ENCODE measurements at places on chromosomes 7 and 10.

DNA sequence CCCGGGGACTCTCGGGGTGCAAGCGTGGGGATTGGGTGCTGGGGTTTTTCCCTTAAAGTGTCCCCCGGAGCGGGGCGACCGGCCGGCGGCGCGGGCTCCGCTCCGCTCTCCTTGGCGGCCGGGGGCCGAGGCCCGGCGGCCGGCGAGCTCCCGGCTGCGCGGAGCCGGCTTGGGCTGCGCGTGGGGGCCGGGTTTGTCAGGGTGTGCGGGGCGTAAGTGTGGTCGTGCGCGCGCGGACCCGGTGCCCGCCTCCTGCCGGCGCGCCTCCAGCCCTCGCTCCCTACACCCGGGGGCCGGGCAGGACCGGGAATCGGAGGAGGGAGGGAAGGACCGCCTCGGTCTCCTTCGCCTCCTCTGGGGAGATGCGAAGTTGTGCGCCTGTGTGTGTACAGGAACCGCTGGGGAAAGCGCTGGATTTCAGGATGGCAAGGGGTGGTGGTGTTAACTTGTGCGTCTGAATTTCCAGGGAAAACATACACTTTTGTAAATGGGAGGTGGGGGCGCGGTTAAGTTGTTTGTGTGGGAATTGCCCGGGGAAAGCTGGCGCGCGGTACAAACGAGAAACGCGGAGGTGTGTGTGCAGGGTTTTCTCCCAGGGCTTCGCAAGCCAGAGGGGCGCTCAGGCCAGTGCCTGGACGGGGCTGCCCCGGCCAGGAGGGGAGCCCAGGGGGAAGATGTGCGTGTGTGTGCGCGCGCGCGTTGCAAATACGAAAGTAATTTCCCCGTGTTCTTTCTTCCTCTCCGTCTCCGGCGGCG is 737 bp downstream of the ZMIZ1 start:
- peak; percentile 75 for DNase-seq

GRCh38 chr10:77261146-77261545 is 376.5 kb downstream of the KCNMA1 start:
- DNase-seq: no peak

- no peak for DNase-seq
Observed at GRCh38 chr10:124339119-124340032, 79.3 kb downstream of the OAT start.

DNA sequence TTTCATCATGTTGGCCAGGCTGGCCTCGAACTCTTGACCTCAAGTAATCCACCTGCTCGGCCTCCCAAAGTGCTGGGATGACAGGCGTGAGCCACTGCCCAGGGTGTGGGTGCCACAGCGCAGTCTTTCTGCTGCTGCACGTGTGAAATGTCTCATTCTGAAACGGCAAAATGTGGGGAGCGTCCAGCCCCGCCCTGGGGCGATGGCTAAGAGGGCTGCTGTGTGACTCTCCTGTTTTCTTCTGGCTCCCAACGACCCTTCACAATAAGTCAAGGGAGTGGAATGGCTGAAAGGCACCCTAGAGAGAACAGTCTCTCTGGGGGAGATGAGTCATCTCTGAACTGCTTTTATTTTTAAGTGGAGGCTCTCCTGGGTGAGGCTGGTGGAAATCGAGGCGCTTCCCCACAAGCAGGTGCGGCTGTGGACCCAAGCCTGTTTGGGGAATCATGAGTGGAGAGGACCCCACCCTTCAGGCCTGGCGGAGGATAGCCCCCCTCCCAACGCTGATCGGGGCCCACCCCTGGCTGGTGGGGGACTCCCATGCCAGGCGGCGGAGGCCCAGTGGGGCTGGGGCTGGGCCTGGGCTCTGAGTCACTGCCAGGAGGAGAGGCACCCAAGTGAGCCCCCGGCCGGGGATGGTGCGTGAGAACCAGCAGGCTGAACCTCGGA is 18.0 kb downstream of the ADAP1 start:
- no peak for DNase-seq

DNA sequence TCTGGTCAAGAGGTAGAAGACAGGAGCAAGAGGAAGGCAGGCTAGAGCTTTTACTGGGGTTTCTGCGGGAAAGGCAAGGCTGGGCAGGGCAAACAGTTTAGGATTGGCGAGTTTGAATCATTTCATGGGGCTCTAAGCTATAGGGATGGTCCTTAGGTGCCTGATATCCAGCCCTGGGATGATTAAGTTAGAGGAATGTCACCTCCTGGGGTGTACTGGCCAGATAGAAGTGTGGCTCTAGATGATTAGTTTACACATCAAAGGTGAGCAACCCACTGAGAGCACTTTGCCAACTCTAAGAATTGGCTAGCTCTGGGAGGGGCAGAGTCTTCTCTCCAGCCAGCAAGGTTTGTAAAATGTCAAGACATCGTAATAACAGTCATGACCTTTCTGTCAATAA is 52.4 kb downstream of the ZNF365 start:
- no peak for DNase-seq

- DNase-seq: no peak
Observed at GRCh38 chr7:13803134-13803533, 186.3 kb downstream of the ETV1 start.

- no peak for DNase-seq
Observed at GRCh38 chr7:51518646-51519045, 202.0 kb upstream of the COBL start.

- DNase-seq: peak; percentile 84
Observed at GRCh38 chr10:103668351-103669242, 175.1 kb downstream of the NEURL1 start.

- no peak for DNase-seq
Observed at GRCh38 chr10:110138197-110138812, 69.1 kb upstream of the MXI1 start.

GRCh38 chr10:53573498-53573897 is 800.9 kb upstream of the MBL2 start:
- DNase-seq: no peak

DNA sequence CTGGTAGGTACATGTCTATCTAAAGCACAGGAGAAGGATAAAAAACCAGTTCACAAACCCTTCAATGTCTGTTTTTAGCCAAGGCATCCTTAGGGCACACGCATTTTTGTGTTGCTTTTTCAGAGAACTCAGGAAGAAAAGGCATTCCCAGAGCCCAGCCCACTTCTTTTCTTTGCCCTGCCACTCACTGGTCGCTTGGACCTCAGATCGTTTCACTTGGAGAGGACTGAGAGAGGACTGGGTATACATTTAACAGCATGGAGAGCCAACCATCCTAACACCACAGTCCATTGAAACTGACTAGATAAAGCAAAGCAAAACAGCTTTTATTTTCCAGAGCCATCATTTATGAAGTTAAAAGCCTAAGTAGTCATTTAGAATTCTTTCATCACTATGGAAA is 194.2 kb downstream of the CAMK1D start:
- no peak for DNase-seq

DNA sequence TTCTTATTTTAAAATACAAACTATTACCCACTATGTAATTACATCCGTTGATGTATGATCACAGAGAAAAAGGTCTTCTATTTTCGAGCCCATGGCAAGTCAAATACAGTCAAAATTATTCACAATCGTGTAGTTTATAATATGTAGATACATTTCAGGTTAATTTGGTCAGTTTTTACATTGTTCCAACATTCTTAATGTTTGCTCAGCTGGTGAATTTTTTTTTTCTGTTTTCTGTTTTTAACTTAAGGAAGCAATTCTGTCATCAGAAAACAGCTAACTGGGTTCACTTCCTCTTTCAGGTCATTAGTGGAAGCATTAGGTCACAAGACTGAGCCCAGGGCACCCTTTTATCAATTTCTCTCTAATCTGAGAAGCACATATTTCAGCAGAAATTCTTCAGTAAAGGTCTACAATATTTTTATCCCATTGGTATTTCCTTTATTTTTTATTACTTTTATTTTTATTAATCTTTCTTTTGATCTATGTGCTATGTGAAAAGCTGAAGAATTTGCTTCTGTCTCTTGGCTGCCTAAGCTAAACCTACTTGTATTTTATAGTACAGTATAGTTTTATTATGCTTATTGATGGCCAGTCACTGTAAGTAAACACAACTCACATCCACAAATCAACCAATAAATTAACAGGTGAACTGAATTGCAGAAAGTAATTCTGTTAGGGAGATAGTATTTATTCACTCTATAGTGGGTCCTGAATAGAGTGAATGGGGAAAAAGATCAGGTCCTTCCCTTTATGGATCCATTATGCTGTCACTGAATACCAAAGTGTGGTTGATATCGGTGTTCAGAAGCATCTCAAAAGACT is 84.6 kb downstream of the ICA1 start:
- DNase-seq: no peak

GRCh38 chr10:79269443-79269842 is 77.8 kb upstream of the PPIF start:
- DNase-seq: no peak

GRCh38 chr10:32151871-32152270 is 95.6 kb upstream of the KIF5B start:
- no peak for DNase-seq

GRCh38 chr7:38795593-38795992 is 113.4 kb downstream of the VPS41 start:
- no peak for DNase-seq

DNA sequence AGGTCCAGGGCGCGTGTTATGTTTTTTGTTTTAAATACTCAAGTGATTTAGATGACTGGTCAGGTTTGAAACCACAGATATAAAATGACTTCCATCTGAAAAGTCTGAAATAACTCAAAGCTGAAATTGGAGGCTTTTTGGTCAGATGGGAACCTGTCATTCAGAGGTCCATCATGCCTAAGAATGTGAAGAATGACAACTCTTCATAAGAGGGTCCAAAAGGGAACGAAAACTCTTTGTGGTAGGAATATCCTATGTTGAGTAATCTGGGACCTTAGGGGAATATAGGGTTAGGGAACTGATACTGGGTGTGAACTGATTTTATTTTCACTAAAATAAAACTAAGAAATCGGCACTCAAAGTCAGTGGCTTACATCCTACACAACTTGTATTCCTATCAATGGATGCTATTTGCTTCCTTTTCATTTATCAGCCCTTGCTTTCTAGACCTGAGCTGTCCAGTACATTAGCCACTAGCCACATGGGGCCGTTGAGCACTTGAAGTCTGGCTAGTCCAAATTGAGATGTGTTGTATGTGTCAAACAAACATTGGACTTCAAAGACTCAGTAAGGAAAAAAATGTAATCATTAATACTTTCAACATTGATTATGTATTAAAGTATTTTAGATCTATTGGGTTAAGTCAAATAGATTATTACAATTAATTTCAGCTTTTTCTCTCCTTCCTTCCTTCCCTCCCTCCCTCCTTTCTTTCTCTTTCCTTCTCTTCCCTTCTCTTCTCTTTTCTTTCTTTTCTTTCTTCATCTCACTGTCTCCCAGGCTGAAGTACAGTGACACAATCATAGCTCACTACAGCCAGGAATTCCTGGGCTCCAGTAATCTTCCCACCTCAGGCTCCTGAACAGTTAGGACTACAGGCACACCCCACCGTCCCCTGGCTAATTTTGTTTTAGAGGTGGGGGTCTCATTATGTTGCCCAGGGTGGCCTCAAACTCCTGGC is 56.5 kb upstream of the KDM7A start:
- no peak for DNase-seq

DNA sequence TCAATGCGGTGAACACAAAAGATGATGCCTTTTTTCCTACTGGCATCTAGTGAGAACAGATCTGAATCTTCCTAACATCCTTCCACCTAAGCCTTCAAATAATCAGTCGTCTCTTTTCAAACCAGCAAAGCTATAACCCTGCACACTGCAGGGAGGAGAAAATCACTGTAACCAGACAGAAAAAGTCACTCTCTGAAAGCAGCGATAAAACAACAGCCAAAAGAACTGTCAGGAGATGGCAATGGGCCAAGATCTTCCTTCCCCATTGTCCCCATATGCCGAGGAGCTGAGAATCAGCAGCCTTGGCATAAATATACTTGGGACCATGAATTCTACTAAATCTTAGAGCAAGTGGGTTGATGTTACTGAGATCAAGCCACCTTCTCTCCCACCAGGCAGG is 13.1 kb downstream of the FZD9 start:
- no peak for DNase-seq

- no peak for DNase-seq
Observed at GRCh38 chr10:104054430-104054829, 31.2 kb downstream of the COL17A1 start.

GRCh38 chr10:78403781-78404180 is 370.1 kb downstream of the RPS24 start:
- peak; percentile 16 for DNase-seq

GRCh38 chr7:106278695-106279094 is 6.1 kb downstream of the NAMPT start:
- DNase-seq: no peak

GRCh38 chr10:11743461-11744338 is 1.5 kb downstream of the ECHDC3 start:
- DNase-seq: no peak

GRCh38 chr10:112847778-112848177 is 102.3 kb upstream of the TCF7L2 start:
- DNase-seq: no peak

DNA sequence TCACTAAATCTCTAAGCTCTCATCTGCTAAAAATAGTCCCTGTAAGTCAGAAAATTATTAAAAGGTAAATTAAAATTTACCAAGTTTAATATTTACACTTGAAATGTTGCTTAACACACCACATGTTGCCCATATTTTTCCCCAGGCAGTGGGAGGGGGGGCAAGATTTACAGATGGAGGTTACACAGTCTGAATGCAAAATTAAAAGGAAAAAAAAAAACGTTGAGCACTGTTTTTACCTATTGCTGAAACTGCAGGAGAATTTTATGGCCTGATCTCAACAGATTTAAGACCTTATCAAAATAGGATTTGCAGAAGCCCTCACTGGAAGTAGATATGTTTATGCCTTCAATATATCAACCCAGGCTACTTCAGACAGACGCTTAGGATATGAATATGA is 133.4 kb downstream of the SFMBT2 start:
- DNase-seq: no peak
